DMS153 (cell line): ENCODE measurements at places on chromosomes 11 and 22.

DNA sequence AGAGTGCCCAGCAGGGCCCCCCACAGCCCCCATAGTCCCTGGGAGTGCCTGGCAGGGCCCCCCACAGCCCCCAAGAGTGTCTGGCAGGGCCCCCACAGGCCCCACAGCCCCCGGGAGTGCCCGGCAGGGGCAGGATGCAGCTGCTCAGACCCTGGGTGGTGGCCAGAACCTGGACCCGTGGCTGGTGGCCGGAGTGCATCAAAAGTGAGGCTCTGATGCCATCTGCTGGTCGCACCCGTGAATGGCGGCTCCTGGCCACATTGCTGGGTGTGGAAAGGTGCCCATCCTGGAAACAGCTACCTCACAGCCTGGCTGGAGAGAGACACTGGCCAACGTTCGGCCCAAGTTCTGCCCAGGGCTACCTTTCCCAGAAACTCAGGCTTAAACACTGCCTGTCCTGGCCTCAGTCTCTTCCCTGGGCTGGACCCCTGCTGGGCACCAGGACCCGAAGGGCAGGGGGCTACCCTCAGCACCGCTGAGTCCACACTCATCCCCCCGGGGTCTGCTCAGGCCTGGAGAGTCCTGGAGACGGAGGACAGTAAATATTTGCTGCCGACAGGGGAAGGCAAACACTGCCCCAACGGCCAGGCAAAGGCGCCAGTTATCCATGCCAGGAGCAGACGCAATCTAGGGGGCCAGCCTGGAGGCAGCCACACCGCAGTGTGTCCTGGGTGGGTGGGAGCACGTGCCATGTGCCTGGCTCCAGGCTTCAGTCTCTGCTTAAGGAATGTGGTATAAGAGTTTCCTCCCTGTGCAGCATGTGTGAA, 4.4 kb downstream of the INS start:
- peak; percentile 25 for DNase-seq

DNA sequence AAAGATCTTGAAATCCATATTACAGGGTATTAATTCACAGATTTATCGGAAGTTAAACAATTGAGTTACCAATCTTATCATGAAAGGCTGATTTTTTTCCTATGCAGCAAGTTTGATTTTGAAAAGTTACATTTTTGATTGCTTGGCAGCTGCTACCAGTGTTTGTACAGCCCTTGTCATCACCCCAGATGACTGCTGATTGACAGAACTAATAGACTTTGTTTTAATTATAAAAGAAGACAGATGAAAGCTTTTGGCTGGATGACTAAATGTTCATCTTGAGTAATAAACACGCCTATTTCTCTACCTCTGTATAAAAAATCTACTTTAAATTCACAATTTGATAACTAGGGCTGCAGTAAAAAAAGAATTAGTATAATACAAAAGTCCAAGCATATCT, 259.7 kb downstream of the TTC28 start:
- DNase-seq: no peak

DNA sequence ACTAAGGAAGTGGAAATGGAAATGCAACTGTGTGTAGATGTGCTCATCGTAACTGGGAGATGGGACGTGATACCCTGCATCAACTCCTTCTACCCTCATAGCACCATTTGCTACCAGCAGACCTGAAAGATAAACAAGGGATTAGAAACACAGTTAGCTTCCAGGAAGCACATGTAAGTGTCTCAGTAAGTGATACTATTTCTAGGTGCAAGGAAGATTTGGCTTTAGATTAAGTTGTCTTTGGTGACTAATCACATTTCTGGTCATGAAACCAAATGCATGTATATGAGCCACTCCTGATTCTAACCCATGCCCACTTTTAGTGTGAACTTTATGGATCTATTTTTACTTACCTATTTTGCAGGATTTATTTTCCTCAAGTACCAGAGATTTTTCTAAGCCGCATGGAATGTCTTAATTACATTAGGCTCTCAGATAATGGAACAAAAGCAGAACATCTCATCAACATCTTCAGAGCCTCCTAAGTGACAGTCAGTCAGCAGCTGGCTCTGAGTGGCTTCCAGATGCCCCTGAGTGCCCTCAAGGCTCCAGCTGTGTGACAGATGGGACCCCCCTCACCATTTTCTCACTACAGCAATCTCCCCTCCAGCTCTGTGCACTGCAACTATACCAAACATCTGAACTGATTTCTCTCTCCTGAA, 21.2 kb downstream of the SLC5A12 start:
- no peak for DNase-seq

DNA sequence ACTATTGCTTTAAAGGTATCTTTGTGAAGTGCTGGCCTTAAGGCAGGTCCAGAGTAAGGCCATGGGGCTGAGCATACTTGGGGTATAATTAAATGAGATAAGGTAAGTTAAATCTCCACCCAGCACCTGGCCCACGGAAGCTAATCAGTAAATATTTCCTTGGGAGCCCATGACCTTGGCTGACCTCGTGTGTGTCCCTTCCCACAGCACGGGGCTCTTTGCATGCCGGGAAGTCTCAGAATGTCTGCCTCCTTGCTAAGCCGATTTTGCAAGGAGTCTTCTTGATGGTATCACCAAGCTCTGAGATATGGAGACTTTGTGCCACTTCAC, 46.5 kb downstream of the ADM start:
- no peak for DNase-seq

- no peak for DNase-seq
Observed at GRCh38 chr11:73946798-73947458, 3.9 kb upstream of the DNAJB13 start.

- DNase-seq: no peak
Observed at GRCh38 chr22:50171965-50172421, 1.5 kb downstream of the PANX2 start.

GRCh38 chr11:47469361-47470179, 20.6 kb upstream of the RAPSN start:
- DNase-seq: no peak

DNA sequence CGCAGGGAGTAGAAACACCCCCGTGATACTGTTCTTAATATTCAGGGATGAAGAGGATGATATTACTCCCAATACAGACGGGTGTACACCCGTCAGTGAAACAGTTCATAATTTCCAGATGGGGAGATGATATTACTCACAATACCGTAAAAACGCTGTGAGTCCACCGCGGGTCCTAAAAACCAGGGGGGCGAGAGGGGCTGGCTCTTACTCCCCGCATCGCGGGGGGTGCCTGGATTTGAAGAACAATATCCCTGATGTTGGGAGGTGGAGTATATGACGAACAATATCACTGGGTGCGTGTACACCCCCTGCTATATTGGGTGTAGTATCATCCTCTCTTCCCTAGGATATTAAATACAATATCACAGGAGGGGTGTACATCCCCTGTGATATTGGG, 20.5 kb upstream of the APOL5 start:
- no peak for DNase-seq

DNA sequence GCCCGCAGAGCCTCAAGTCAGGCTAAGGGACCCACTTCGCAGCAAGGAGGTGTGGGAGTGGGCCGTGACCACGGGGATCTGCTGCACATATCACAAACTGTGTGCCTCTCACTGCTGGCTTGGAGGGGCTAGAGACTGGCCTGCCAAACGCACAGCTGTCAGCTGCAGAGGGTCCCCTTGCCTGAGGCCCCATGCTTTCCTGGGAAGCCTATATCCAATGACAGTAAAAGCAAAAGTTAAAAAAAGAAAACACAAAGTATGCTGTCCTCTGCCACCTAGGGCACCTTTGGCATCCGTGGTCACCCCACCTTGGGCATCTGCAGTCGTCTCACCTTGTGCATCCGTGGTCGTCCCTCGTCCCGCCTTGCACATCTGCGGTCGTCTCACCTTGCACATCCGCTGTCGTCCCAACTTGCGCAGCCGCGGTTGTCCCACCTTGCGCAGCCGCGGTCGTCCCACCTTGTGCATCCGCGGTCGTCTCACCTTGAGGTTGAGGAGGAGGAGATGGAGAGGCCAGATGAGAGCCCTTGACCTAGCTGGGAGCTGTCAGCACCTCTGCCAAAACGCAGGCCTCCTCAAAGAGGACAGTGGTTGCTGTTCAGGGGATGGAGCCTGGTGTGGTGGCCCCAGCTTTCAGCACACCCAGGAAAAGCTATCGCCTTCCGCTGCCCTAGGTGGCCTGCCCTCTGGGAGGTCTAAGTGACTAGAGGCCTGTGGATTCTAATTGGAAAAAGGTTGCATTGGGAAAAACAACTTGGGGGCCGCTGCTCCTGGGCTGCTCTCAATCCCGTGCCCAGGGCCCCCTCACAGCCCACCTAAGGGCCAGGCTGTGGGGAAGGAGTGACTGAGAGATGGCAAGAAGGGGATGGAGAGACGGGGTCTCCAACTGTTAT, 90.5 kb downstream of the MYEOV start:
- no peak for DNase-seq

- no peak for DNase-seq
Observed at GRCh38 chr11:118618115-118618990, 10.9 kb downstream of the PHLDB1 start.

DNA sequence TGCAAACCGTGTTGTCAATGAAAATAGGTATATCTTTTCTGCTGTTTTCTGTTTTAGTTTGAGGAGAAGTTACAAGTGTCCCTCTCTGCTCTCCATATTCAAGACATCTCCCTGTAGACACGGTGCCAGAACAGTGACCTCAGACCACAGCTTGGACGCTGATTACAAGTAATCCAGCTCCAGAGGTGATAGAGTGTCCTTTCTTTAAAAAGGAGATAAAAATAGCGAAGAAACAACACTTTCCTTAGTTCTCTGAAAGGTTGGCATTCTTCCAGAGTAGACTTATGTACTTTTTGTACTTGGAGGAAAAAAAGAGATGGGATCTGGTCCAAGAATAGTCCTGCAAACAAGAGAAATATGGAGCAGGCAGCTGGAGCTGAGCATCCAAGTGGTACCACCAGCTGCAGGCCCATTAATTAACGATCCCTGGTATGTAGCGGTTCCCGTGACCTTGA, 43.0 kb upstream of the WT1 start:
- no peak for DNase-seq

GRCh38 chr11:3165152-3165705, at the start of gene OSBPL5:
OSBPL5 (minus strand) TSS chr11:3165310; CDS start chr11:3129148, 36,162 bp downstream.
- no peak for DNase-seq

- peak; percentile 34 for DNase-seq
Observed at GRCh38 chr11:82682003-82682751, 51.5 kb downstream of the FAM181B start.

- DNase-seq: no peak
Observed at GRCh38 chr11:57239348-57239747, 2.3 kb upstream of the APLNR start.

DNA sequence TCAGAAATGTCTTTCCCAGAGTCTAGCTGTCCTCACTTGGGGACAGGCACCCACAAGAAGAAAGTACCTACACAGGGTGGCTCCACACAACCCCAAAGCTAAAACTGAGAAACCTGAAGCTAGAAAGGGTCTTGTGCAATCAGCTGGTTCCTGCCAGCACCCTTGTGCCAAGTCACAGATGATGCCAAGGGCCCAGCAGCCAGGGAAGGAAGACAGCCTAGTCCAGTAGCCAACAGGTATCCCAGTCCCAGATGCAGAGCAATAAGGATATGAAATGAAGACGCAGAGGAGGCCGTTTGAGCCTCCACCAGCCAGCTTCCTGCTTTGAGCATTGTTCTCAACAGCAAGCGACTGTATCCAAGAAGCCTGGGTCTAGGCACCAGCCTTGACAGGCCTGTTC, 6.1 kb downstream of the PLEKHA7 start:
- DNase-seq: no peak

DNA sequence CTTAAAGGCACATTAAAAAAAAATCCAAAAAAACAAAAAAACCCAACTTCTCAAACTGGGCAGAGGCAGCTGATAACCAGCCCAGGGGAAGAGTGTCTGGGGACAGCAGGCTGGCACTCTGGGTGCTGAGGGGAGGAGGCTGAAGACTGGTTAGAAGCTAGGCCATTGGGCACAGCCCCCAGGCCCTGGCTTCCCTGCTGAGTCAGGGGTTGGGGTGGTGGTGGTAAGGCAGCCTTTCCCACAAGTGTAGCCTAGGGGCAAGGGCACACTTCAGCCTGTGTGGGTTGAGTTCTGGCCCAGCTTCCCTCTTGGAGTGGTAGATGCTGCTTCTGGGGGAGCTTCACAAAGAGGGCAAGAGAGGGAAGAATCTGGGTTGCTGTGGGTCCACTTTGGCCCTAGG, 16.3 kb upstream of the ARFGAP3 start:
- DNase-seq: no peak

- no peak for DNase-seq
Observed at GRCh38 chr11:83034673-83035014, 37.1 kb downstream of the RAB30 start.

DNA sequence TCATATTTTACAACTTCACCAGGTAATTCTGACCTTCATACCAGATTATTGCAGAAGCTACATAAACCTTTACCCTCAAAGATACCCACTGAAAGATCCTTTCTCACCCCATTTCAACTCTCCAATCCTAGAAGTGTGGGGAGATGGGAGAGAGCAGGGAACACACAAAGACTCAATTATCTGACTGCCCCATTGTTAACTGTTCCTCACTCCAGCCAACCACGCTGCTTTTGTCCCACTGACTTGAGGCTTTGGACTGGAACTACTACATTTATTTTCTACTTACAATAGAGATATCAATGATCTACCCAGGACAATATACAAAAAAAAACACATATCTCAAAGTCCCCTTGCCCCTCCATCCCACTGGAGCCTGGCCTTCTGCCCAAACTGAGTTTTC, 44.7 kb upstream of the SLN start:
- no peak for DNase-seq

DNA sequence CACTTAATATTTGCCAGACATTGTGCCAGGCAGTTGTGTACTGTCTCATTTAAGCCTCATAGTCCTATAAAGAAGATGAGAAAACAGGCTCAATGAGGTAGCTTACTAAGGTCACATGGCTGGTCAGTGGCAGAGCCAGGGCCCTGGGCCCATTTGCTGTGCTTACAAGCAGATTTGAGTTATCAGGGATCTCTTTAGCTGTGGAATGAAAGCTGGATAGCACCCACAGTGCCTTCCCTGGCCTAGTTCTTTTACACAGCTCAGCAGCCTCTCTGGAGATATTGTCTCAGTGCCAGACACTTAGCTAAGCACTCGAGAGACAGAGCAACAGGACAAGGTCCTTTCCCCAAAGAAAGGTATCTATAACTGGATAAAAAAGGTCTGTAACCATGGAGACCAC, 6.1 kb downstream of the TMEM86A start:
- no peak for DNase-seq
